ENCODE measurements at places on chromosomes 7 and 10. TPM values are rescaled to one million over a fixed set of nuclear protein-coding genes. Genes with fewer than 3 reads are reported as not detected.
A peak's percentile ranks its signal among the peaks of the same experiment; 100 is the strongest.

DNA sequence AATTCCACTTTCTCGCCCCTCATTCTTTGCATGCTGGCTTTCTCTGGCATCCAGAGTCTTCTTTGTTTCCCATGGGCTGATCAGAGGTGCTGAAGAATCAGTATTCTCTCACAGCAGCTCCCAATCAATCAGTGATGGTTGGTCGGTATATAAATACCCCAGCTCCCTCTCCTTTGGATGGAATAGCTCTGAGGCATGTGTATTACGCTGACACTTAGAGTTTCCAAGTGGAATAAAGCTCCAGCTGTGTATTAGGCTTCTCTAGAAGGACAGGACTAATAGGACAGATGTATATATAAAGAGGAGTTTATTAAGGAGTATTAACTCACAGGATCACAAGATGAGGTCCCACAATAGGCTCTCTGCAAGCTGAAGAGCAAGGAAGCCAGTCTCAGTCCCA is 218.3 kb upstream of the GRB10 start:
- H3K4me1 ChIP-seq: no peaks in the 10 kb centered on the region
- H3K36me3 ChIP-seq: no peaks in the 10 kb centered on the region
- no peak for DNase-seq
- peaks cover 21% of the 10 kb centered on the region for H3K27me3 ChIP-seq

DNA sequence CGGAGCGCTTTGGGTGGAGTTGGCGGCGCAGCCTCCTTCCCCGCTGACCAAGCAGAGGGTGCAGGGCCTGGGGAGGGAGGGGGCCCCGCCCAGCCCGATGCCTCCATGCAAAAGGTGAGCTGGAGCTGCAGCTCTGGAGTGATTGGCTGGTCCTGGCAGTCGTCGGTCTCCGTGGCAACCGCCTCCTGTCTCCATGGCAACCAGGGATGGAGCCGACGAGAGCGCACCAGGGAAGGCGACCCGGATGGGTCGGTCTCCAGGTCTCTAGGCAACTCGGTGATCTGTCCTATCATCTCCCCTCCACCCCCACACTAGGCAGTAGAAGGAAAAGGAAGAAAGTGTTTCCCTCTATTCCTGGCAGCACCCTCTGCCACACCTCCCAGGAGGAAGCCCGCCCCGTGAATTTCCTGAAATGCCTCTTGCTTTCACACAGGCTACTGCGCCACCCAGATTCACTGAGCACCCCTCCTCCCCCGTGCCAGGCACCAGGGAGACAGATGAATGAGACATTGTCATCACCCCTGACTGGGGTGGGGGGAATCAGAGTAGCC is 647 bp upstream of the NACAD start:
- H3K4me1 ChIP-seq: peaks cover 6% of the 10 kb centered on the region
- H3K36me3 ChIP-seq: no peaks in the 10 kb centered on the region
- peak overlapping the region; percentile 77 for H3K4me3 ChIP-seq
- DNase-seq: peak; percentile 88

- no peaks in the 10 kb centered on the region for H3K36me3 ChIP-seq
- no peak overlapping the region for H3K4me3 ChIP-seq
- H3K27ac ChIP-seq: no peak overlapping the region
- no peaks in the 10 kb centered on the region for H3K27me3 ChIP-seq
- no peak for DNase-seq
- no peaks in the 10 kb centered on the region for H3K4me1 ChIP-seq
Measured at GRCh38 chr7:14400271-14400670, 410.8 kb upstream of the ETV1 start.

DNA sequence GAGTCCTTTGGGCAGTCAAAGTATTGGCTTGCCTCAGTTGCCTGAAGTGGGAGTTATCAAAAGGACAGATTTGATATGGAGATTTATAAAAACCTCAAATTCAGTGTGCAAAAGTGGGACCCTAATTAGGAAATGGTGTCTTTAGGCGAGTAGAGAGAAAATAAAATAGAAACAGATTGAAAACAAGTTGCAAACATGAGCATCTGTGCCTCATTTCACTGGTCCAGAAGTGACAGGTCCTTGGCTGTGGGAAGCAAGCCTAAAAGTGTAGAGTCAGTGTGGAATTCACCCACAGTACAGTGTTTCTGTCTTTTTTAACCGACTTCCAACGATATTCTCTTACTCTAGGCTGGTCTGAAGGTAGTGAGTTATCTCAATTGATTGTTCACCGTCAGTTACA is 51.2 kb downstream of the ST8SIA6 start:
- DNase-seq: no peak
- H3K4me1 ChIP-seq: no peaks in the 10 kb centered on the region
- peaks cover 52% of the 10 kb centered on the region for H3K27me3 ChIP-seq
- H3K4me3 ChIP-seq: no peak overlapping the region
- H3K27ac ChIP-seq: no peak overlapping the region

GRCh38 chr7:15330943-15331342 is 230.9 kb downstream of the AGMO start:
- H3K4me3 ChIP-seq: no peak overlapping the region
- H3K4me1 ChIP-seq: peaks cover 40% of the 10 kb centered on the region
- no peak for DNase-seq

Gene PIK3AP1
- total RNA-seq: 0.19 TPM

Gene AMZ1
- total RNA-seq: 5.8 TPM

Gene BTBD16
- not detected for total RNA-seq

All from osteocyte (in vitro differentiated cells).